ENCODE measurements at places on chromosomes 2 and 18.

- DNase-seq = no peak
Measured at GRCh38 chr2:121283670-121284462, 1.1 kb downstream of the TFCP2L1 start.

DNA sequence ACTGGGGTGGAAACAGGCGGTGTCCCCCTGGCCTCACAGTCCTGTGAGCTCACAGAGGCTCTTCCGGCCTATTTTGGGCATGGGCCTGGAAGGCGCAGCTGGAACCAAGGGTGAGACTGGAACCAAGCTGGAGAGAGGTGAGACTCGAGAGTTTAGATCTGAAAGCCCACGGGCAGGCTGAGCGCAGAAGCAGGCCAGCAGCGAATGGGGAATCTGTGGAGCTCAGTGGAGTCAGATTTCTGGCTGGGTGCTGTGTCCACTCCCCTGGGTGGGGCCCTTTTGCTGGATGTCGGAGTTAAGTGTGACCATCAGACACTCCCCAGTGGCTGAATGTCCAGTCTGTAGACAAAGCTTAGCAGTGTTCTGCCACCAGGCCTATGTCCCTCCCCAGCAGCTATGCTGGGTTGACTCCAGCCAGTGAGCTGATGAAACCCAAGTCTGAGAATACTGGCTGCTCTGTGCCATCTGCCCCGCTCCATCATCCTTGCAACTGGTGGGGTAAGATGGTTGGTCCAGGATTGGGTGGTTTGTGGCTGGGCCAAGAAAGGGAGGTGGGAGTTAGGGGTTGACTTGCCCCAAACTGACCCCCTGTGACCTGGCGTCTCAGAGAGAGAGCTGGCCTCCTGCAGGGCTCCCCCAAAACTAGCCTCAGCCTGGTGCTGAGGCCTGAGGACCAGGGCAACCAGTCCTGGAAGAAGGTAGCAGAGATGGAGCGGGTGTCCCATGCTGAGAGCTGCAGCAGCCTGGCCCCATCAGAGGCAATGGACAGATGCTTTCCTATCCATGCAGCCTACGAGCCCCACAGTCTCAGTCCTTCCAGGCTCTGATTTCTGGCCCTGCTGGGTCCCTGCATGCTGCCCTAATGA is 34.4 kb downstream of the CYP26B1 start:
- DNase-seq = no peak

GRCh38 chr2:20747317-20747716 is 75.6 kb downstream of the LDAH start:
- DNase-seq = no peak

GRCh38 chr2:223092667-223093066 is 40.7 kb downstream of the KCNE4 start:
- no peak for DNase-seq

DNA sequence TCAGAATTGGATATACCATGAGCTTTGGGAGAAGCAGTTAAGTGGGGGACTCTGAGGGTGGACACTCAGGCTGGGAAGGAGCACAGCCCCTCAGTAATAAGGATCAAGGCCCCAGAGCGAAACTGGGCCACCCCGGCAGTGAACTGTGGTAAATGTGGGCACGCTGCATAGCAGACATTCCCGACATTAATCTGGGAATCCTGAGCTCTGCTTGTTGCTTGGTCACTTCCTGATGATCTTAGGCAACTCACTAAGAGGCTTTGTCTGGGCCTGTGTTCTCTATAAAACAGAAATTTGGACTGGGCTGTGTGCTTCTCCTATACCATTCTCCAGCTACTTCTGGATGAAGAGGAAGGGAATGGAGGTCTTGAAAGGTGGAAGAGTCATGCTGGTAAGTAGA is 4.8 kb downstream of the TGFBRAP1 start:
- no peak for DNase-seq

DNA sequence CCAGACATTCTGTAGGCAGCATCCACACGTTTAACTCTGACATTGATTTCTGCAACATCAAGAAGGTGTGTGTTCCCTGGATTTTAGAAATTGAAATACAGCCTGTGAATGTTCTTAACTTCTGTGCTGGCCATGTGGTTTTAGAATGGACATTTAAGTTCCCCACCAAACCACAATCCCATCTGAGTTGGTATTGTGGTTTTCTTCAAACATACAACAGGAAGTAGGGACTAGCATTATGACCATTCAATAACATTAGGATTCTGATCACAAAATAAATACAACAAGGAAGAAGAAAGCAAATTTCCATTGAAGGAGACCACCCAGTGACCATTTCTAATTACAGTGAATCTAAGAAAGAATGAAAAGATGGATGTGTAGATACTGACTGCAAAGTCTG is 51.2 kb downstream of the MAP3K20 start:
- DNase-seq = no peak

DNA sequence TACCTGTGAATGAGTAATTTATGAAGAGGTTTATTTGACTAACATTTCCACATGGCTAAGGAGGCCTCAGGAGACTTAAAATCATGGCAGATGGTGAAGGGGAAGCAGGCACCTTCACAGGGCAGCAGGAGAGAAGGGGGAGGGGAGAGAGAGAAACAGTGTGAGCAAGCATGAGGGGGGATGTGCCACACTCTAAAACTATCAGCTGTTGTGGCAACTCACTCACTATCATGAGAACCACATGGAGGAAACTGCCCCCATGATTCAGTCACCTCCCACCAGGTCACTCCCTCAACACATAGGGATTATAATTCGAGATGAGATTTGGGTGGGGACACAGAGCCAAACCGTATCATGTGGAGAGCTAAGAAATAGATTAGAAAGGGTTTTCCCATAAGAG is 309.0 kb downstream of the RDH14 start:
- DNase-seq = no peak

GRCh38 chr2:226638576-226638975 is 161.0 kb downstream of the IRS1 start:
- no peak for DNase-seq

DNA sequence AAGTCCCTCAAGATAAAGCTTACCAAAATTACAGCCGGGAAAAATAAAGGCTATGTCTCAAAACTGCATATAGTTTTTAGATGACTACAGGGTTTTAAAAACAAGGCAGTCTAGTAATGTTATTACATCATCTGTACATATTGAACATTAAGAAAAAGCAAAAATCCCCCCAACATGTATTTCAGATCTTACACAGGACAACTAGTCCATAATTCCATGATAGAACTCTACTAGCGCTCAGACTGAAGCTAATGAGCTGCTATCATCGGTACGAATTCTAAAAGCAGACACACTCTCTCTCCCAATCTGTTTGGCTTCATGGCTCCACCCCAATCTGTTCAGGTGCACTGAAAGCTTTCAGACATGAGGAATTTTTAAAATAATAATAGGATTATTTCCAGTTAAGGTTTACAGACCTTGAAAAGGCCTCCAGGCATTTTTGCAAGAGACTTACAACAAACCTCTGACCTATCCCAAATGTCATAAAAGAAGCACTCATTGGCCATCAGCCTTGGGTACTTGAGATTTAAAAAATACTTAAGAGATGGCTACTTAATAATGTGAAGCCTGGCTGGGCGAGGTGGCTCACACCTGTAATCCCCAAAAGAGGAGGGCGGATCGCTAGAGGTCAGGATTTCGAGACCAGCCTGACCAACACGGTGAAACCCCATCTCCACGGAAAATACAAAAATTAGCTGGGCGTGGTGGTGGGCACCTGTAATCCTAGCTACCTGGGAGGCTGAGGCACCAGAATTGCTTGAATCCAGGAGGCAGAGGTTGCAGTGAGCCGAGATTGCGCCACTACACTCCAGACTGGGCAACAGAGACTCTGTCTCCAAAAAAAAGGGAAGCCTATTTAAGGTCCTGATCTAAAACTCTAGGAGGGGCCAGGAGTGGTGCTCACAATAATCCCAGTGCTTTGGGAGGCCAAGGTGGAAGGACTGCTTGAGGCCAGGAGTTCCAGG is 2.0 kb downstream of the NPC1 start:
- DNase-seq = no peak

DNA sequence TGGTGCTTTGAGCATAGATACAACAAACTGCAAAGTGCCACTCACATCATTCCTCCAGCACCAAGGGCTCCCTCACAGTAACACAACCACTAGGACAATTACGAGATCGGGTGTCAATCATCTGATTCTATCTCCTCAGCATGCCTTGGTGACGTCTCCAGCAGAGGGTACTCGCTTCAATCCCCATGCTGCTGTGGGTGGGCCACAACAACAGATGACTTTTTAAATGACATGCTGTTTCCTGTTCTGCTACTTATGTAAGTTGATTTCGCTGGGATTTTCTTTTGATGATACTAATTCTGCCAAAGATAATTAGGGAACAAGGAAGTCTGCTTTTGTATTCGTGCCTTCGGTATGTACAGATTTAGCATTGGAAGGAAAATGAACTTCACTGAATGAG is 1113.0 kb downstream of the BCL11A start:
- DNase-seq = no peak

DNA sequence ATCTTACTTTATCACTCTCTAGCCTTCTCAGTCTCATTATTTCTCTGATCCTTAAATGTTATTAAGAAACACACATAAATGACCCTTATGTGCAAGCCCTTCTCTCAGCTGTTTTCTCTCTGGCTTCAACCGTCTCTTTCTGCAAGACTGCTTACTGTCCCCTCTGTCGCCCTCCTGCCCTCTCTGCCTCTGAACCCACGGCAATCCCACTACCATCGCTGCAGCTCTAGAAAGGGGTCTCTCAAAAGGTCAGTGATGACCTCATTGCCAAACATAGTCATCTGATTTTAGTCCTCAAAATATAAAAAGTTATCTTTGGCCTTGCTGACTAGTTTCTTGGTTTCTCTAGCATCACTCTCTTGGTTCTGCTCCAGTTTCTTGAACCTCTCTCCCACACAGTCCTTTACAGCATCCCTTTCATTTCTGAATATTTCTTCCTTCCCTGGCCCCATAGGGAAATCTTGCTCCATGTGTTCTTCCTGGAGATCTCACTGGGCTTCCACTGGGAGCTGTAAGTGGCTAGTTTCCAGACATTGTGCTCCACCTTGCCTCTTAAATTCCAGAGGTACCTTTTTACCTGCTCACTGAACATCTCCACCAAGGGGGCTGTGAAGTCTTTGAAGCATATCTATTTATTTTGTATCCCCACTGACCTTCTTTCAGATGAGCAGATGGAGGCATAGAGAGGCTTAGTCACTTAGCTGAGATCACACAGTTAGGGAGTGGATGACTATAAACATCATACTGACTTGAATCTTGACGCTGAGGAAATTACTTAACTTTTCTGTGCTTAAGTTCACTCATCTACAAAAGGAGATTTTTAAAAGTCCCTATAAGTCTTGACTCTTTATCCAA is 96.2 kb downstream of the PDE1A start:
- DNase-seq = no peak

DNA sequence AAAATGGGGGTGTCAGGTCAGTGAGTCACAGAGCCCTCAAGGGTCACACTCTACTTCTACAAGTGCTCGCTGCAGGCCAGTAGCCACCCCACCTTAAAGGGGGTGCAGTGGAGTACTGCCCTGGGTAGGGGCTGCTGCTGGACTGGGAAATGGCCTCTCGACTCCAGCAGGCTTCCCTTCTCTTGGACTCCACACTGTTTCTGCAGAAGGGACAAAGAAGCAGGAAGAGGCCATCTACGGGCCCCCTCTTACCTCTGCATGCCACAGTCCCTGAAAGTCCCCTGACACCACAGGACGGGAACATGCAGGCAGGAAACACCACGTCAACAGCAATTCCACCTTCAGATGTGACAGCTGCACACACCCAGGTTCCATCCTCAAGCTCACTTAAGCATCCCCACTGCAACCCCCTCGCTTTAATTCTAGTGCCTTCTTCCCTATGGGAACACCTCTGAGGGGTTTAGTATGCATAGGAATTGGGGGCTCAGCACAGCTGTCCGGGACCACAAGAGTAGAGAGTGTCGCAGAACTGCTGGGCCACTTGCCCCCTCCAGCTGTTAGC is 22.3 kb downstream of the SNED1 start:
- DNase-seq = no peak

DNA sequence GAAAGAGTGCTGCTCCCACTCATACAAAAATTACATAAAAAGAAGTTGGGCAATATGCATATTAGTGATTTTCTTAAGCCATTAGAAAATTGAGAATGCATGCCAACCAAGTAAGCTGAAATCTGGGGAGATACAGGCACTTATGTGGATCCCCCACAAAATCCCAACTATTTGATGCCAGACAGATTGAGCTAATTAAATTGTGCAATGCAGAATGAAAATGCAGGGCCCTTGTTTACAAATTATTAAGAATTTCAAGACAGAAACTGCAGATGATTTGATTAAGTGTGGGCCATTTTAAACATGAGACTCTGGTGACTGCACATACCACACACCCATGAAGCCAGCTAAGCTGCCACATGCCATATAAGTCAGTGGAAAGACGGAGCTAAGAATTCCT is 554.5 kb downstream of the CBLN2 start:
- no peak for DNase-seq

GRCh38 chr2:24315669-24316068 is 44.7 kb downstream of the ITSN2 start:
- no peak for DNase-seq

GRCh38 chr18:57837917-57838548 is 34.9 kb upstream of the ATP8B1 start:
- DNase-seq = no peak

- no peak for DNase-seq
Measured at GRCh38 chr2:58903427-58903826, 662.3 kb upstream of the FANCL start.

DNA sequence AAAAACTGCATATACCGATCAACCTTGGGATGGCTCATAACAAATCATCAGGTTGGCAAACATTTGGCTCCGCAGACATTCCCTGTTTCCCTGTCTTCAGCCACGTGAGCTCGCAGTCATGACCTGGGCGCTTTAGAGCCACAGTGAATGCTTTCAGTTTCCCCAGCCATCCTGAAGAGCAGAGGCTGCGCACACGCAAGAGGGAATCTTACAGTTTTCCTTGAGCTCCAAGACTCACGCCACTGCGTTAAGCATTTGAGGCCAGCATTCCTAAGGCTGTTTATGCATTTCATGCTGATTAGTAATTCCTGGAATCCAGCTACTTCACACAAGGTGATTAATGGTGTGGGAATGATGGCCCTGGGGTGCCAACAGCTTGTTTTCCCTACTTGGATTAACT is 95.1 kb downstream of the MTCL1 start:
- DNase-seq = no peak

GRCh38 chr2:227349989-227350612 is 25.1 kb downstream of the MFF start:
- no peak for DNase-seq

GRCh38 chr2:158619496-158619895 is 162.7 kb downstream of the PKP4 start:
- DNase-seq = no peak
